ENCODE measurements at places on chromosomes 2 and 18.

DNA sequence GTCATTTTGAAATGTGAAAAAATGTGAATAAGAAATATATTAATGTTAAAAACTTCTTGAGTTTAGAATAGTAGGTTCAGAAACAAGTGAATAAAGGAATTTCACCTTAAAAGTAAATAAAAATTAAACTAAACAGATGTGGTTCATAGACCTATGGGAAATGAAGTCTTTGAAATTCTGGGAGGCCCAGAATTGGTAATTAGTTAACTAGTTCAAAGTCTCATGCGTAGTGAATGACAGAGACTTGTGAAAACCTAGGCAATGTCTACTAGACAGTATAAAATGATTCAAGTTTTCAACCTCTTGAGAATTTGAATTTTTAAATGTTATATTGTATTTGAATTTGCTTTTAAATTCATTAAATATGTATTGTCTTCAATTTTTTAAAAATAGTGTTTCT, 32.6 kb upstream of the AAK1 start:
- no peak for DNase-seq

GRCh38 chr18:22132258-22132657, 37.1 kb upstream of the GATA6 start:
- no peak for DNase-seq

DNA sequence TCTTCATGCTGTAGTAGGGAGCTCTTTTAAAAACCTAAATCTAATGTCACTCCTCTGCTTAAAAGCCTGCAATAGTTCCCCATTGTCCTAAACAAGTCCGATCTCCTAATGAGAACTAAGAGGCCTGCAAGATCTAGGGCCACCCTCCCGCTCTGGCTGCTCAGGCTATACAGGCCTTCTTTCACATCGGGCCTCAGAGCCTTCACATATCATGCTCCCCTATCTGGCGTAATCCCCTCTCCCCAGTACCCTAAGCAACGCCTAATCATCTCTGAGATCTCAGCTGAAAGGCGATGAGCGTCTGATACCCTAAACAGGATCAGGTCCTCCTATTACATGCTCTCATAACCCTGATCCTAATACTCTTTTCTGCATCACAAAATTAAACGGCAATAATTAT, 1.9 kb downstream of the MAP4K3 start:
- no peak for DNase-seq

- DNase-seq: no peak
These were observed 194.4 kb downstream of the RPIA start for GRCh38 chr2:88885679-88886416.

DNA sequence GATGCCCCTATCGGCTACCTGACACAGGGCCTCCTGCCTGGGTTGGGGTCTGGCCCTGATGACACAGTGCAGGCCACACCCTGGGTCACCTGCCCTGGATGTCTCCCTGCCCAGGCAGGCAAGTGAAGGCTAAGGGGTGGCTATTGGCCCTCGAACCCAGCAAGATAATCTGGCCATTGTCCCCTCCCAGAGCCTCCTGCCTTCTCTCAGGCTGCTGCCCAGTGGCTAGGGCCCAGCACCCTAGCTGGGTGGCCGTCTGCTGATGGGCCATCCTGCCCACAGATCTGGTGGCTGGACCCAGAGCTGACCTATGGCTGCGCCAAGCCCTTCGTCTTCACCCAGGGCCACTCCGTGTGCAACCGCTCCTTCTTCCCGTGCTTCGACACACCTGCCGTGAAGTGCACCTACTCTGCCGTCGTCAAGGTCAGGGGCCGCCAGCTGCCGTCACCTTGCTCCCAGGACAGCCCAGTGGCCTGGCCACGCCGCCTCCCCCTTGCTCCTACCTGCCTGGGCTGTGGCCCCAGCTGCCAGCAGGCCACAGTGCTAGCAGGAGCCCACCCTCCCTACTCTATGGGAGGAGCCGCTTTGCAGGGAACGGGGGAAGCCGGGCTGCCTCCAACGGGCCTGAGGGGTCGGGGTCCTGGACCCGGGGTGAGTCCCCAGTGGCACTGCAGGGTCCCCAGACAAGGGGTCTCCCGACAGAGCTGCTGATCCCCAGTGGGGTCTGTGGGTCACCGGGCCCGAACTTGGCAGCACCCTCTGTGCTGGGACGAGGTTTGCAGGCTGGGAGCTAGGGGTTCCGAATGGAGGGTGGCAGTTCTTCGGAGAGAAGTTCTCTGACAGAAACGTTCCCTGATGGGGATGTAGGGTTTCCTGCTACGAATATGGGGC, 4.1 kb downstream of the RNPEPL1 start:
- no peak for DNase-seq

DNA sequence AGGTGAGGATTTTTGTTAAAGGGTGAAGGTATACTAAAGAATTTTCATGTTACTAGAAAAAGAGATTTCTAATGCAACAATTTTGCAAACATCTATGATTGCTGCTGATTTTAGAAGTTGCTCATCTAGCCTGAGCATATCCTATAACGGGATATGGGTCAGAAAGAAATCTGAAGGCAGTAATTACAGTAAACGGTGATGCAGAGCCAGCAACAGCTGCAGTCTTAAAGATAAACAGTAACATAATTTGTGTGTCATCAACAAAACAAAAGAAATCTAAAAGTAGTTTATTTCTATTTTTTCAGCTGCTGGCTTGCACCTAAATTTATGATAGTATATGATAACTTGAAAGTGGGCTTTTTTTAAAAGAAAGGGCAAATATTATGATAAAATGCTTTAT, 215.7 kb downstream of the SLC4A10 start:
- no peak for DNase-seq

DNA sequence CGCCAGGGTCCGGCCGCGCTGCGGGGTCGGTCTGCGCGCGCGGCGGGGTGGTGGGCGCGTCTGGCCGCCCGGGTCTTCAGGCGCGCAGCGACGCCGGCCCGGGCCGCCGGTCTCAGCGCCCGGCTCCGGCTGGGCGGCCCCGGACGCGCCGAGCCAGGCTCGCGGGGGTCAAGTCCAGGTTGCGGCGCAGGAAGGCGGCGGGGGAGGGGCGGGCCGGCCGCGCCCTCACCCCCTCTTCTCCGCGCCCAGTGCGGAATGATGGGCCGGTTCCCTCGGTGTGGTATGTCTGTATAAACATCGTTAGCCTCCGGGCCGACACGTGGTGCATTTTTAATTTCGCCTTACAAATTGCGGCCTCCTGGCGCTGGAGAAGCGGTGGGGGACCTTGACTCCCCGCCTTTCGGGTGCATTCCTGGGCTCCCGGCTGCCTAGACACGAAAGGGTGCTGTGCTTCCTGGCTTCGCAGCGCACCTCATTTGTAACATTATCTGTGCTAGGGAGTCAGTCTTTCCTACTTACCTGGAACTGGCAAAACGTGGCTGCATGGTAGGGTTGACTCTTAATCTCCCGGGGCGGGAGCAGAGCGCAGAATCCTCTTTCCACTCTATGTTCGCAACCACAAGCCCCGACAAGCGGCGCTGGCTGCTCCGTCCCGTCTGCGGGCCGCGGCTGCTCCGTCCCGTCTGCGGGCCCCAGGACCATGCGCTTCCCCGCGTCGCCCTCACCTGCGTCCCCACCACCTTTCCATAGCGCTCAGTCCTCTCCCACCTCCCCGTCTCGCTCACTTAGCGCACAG, 69.0 kb downstream of the CTAGE1 start:
- DNase-seq: no peak

DNA sequence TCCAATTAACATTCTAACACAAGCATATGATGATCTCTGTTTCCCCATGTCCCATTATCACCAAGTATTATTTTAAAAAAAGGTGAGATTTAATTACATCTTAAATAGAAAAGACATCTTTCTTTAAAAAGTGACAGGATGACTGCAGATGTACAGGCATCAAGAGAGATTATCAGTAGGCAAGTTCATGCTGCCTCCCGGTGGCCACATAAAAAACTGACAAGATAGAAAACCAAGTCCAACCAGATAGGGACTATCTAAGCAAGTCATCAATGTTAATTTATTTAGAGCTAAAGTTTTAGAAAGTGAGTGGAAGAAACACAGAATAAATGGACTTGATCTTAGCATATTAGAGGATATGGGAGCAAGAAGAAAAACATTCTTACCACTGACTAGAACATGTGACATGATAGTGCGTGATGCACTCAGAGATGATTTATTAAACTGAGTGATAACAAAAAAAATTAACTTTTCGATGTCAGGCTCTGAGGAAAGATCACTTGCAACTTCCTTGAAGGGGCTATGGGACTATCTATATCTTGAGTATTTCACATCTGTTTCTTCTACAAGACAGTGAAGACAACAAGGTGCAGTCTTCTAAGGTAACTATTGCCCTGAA, 5.4 kb upstream of the TDRD15 start:
- DNase-seq: no peak

DNA sequence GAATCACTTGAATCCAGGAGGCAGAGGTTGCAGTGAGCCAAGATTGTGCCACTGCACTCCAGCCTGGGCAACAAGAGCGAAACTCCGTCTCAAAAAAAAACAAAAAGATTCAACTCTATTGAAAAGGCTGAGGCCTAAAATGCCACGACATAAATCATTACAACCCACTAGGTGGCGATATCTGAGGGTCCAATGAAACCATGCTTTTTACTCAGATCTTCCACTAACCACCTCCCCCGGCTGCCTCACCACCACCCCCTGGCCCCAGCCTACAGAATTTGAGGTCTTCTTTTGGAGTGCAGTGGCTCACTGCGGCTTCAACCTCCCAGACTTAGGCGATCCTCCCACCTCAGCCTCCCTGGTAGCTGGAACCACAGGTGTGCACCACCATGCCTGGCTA, 57.5 kb downstream of the AP1S3 start:
- DNase-seq: no peak

DNA sequence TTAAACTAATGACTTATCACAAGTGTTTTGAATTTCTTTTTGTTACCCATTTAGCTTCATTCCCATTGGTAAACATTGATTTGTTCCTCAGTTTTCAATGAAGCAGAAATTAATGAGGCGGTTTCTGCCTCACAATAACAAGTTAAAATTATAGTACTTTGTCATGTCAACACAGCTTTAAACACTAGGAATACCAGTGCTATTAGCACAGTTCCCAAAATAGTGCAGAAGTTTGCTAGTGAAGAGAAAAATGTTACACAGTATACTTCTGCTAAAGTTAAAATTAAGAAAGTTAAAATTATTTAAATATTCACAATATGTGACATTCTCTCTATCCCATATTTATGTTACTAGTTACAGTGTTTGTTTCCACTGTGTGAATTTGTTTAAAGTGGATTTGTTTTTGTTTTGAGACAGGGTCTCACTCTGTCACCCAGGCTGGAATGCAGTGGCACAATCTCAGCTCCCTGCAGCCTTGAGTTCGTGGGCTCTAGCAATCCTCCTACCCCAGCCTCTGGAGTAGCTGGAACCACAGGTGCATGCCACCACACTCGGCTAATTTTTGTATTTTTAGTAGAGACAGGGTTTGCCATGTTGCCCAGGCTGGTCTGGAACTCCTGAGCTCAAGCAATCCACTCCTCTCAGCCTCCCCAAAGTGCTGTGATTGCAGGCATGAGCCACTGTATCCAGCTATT, 3.8 kb upstream of the CHN1 start:
- no peak for DNase-seq

- peak; percentile 4 for DNase-seq
These were observed 1.4 kb downstream of the PPM1G start for GRCh38 chr2:27407798-27408491.

DNA sequence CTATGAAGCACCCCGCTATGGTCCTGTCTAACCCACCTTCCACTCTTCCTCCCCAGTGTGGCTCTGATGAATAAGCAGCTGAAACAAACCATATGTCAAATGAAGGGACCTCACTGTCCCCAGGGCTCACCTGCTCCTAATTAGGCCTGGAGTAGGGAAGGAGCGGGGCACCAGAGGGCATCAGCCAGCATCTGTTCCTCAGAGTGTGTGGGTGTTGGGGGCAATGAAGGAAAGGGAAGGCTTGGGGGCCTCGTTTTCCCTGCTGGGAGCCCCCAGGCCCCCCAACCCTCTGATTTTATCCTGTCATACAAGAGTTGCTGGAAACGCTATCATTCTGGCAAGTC, 274.7 kb downstream of the HAUS1 start:
- no peak for DNase-seq

DNA sequence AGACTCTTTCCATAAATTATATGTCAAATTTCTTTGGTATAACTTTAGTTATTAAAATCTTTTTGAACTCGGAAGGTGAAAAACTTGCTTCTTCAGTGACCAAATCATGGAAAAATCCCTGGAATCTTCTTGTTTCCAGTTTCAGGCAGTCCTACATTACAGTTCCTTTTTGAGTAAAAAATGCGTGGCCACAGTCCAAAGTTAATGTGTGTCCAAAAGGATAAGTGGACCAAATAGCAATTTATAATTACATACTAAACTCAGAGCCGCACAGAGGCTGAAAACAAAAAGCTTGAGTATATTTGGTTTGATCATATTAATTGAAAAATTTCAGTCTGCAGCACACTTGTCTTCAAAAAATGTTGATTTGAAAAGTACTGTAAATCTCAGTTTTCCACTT, 28.4 kb upstream of the DYNC2LI1 start:
- DNase-seq: no peak

DNA sequence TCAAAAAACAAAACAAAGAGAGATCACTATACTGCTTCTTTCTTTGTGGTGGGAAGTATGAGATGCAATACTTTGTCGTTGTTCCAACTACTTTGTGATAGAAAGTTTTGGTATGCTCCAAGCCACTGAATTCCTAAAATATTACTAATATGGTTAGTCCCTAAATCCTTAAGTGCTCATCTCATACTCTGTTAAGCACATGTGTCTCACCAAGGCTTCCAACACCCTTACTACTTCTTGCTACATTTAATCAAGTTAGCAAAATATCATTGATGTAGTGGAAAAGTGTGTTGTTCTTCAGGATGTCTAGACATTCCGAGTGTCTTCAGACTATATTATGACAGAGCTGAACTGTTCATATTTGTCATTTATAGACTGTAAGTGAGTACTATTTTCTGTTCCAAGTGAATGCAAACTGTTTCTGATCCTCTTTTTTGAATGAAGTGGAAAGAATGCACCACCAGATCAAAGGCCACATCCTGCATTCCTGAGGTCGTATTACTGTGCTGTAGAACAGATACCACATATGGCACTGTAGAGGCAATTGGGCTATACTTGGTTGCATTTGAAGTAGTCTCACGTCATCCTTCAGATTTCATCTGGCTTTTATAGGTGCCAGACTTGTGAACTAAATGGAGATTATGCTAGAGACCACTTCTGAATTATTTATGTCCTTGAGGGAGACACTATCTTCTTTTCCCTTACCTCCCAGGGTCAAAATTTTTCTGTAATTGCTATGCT, 298.4 kb upstream of the ZNF521 start:
- no peak for DNase-seq

GRCh38 chr2:221571551-221572218, 419 bp downstream of the EPHA4 start:
- DNase-seq: no peak
